BJ (cell line): ENCODE measurements at places on chromosomes 6 and 20.

GRCh38 chr6:128807577-128807976 is 75.4 kb upstream of the LAMA2 start:
- DNase-seq: no peak

GRCh38 chr6:142844065-142844755 is 100.8 kb downstream of the HIVEP2 start:
- DNase-seq: no peak

GRCh38 chr6:87636315-87636714 is 46.4 kb downstream of the ORC3 start:
- DNase-seq: no peak

GRCh38 chr6:66538551-66539135 is 831.6 kb upstream of the EYS start:
- no peak for DNase-seq

DNA sequence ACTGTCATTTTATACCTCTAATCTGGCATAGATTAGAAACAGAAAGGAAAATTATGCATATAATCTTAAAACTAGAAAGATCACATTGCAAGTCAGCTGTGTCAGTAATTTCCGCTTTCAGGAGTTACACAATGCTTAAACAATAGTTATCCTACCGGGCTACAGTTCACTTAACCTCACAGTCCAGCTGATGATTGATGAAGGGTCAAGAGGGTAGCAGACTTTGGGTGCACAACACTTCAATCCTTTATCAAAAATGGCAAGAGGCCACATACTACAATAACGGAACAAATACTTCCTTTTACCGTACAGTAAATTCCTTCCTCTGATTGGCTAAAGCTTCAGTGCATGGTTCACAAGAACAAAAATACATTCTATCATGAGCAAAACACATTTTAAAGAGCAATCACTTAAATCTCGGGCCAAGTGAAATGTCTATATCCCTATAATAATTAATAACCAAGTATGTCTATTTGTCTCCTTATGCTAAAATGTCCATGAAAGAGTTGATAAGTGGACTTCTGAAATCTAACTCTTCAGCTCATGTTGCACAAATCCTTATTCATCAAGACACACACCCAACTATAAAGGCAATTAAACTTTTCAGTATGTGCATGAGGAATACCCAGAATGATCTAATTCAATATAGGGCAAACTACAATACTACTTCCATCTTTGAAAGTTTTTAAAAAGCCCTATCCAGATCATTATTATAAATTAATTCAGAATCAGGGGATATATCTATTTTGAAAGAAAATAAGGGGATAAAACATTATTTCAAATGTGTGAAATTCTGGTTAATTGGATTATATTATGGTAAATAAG is 76.8 kb downstream of the HIVEP2 start:
- DNase-seq: no peak

DNA sequence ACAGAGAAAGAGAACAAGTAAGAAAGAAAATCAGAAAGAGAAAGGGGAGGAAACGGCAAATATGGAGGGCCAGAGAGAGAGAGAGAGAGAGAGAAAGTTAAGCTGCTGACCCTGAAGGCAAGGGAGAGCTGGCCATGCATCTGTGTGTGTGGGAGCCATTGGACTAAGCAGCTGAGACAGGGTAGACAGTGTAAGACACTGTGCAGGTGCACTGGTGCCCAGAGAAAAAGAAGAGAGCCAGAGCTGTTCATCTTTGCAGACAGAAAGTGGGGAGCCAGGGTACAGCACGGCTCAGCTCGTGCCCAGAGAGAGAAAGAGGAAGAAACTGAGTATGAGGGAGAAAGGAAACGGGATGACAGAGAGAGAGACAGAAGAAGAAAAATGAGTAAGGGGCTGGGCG is 24.2 kb upstream of the ZNF318 start:
- DNase-seq: no peak

DNA sequence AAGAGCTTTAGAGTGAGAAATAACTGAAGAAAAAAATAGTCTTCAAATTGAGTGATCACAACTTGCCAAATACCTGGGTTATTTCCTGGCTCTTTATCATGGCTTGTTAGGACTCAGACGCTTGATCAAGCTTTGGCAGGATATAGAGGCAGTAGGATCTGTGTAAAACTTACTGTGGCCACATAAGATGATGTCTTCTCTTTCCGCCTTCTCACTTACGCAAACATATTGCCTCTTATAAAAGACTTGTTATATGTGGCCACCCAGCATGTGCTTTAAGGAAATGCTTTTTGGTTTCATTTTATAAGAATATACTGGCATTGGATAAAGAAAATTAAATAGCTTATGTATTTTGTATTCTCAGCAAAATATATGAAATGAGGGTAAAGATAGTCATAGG is 101.8 kb upstream of the AKIRIN2 start:
- no peak for DNase-seq

DNA sequence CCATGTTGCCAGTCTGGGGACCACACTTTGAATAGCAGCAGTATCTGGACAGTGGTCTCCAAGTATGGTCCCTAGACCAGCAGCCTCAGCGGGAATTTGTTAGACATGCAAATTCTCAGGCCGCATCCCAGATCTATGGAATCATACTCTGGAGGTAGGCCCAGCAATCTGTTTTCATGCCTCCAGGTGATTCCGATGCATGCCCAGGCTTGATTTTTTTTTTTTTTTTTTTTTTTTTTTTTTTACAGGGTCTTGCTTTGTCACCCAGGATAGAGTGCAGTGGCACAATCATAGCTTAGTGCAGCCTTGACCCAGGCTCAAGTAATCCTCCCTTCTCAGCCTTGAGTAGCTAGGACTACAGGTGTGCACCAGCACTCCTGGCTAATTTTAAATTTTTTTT is 682 bp upstream of the SLA2 start:
- DNase-seq: no peak

GRCh38 chr6:18189196-18189595 is 34.0 kb downstream of the KDM1B start:
- DNase-seq: no peak

GRCh38 chr6:42781796-42782688 is at the start of gene BICRAL:
BICRAL (plus strand) TSS chr6:42782052; CDS start chr6:42822023, 39,971 bp downstream.
- DNase-seq: no peak

DNA sequence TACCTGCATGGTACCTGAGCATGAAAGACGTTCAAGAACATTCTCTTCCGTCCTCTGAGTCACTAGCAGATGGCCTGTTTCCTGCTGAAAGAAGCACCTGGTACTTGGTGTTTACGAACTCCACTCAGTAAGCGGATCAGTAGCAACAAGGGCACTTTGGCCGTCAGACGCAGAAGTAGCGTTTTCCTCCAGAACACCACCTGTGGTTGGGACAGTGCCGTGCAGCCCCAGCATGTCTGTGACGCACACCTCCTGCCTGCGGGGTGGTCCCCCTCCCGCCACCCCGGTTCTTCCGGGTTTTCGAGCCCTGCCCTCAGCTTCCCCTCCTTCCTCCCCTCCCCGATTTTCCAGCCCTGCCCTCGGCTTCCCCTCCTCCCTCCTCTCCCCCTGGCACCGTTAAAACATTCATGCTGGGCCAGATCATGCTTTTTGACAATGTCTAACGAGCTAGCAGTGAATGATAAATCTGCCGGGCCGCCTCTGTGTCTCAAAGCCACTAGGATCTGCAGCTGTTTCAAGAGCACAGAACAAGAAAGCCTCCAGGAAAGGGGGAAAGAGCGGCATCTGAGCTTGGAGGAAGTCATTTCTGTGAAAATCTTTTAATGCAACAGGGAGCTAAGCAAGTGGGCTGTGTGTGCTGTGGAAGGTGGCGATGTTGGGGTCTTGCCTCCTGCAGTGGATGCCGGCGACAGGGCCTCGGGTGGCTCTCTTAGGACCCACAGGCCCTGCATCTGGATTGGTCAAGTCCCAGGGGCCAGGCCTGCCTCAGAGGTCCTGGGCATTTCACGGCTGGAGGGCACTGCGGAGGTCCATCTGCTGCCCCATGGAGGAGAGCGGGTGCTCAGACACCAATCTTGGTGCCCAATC is 207.9 kb downstream of the ERMARD start:
- DNase-seq: no peak

GRCh38 chr6:117555882-117556498 is 46.3 kb downstream of the GOPC start:
- no peak for DNase-seq

- no peak for DNase-seq
Measured at GRCh38 chr6:45707176-45707575, 308.5 kb downstream of the CLIC5 start.
